ENCODE measurements at places on chromosomes 7 and 10.

DNA sequence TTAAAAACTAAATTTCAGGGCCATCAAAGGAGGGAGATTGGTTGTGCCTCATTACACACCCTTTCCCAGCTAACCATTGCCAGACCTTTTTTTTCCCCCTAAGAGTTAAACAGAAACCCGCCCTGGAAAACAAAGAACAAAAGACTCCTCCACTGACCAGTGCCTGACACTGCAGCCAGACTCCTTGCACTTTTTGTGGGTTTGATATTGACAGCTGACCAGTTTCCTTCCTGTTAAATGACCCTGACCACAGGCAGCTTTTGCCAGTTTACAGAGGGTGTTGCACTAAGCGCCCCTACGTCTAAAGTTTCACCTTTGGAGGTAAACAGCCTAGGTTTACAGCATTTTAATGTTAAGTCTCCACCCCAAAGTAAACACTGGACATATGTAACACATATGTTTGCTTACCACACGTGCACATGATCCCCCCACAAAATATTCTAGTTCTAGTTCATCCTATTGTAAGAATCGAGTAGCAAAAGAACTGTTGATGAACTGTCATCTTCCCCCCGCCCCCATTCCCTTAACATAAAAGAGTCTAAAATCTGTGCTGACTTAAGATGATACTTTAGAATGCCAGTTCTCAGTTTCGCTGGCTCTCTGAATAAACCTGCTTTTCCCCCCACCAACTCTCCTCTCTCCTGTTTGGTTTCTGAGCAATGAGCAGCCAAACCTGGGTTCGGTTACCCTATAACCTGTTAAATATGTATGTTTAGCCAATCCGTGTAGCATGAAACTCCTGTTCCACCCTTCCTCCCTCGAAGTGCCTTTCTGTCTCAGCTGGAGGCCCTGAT, 38.0 kb downstream of the FOXI2 start:
- no peak overlapping the region for H3K4me3 ChIP-seq
- no peaks in the 10 kb centered on the region for H3K4me1 ChIP-seq
- no peak overlapping the region for H3K27ac ChIP-seq
- no peaks in the 10 kb centered on the region for H3K36me3 ChIP-seq

DNA sequence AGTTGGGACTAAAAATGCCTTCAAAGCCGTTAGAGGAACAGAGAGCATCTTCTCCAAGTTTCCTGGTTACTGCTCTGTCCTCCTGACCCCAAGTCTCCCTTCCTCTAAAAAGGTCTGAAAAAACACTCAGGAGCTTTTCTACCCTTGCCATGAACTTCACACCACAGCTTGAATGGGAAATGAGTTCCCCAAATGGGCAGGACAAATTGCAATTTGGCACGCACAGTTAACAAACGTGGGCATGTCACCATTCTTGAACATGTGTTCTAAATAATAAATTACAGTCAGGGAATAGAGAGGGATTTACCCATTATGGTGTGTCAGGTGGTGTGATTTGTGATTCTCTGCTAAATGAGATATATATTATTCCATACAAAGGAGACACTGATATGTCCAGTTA, 91.2 kb upstream of the WNT16 start:
- H3K27me3 ChIP-seq: no peaks in the 10 kb centered on the region
- H3K36me3 ChIP-seq: no peaks in the 10 kb centered on the region
- no peak overlapping the region for H3K27ac ChIP-seq
- H3K4me1 ChIP-seq: no peaks in the 10 kb centered on the region
- no peak overlapping the region for H3K4me3 ChIP-seq

GRCh38 chr10:133393401-133394063, 425 bp upstream of the MTG1 start:
- DNase-seq: no peak
- H3K36me3 ChIP-seq: peaks cover 27% of the 10 kb centered on the region
- no peak overlapping the region for H3K27ac ChIP-seq
- peak overlapping the region; percentile 98 for H3K4me3 ChIP-seq
- no peaks in the 10 kb centered on the region for H3K27me3 ChIP-seq

DNA sequence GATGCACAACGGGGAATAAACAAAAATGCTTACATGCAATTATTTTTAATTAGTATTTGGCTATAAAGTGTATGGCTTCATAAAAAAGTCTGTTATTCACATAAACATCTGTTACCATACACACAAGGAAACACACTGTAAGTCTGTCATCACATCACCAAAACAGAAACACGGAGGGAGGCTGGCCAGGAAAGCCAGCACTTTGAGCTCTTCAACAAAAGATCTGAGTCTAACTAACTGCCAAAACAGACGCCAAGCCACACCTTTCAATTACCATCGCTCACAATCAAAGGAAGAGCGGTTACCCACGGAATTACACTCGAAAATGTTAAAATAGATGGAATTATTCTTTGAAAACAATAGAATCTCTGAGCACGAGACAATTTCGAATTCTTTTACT, 49.2 kb upstream of the MGMT start:
- H3K27me3 ChIP-seq: no peaks in the 10 kb centered on the region
- H3K4me3 ChIP-seq: no peak overlapping the region
- H3K27ac ChIP-seq: no peak overlapping the region
- no peak for DNase-seq

DNA sequence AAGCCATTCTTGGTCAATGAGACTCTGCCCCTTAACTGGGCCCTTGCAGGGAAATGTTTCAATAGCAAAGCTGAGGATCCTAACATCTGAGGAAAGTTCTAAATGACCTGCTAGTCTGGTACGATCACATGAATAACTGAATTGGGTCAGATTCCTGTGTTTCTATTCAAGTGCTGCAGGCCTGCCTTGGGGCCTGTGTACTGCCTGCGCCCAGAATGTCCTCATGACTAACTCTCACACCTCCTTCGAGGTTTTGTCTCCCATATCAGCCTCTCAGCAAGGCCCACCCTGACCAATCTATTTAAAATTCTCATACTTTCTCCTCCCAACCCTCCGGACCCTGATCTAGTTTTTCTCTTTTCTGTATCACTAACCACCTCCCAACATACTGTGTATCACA, 4.4 kb downstream of the JAZF1 start:
- H3K27ac ChIP-seq: no peak overlapping the region
- DNase-seq: no peak
- H3K36me3 ChIP-seq: no peaks in the 10 kb centered on the region
- H3K4me1 ChIP-seq: peaks cover 30% of the 10 kb centered on the region
- H3K4me3 ChIP-seq: no peak overlapping the region

DNA sequence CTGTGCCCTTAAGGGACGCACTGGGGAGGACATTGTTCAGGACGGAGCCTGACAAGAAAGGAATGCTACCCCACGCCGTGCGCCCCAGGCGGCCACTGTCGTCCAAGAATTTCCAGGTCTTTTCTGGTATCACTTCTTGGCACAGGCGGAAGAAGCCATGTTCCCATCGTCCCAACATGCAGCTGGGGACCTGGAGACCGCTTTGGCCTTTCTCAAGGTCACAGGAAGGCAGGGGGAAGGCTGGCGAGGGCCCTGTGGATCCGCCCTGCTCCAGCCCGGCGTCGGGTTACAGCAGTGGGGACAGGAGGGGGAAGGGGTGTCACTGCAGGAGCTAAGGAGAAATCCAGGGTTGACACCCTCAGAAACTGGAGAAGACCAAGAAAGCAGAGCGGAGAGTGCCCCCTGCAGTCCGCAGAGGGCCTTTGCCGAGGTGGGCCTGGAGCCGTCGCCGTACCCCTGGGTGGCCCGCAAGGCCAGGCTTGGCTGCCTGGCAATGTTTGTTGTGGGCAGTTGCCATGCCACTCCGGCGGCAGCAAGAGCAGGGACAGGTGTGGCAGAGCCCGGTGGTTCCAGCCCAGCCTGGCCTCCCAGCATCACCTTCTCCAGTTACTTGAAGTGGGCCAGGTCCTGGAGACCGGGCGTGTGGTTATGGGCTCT, 104.1 kb downstream of the LHPP start:
- peak; percentile 93 for DNase-seq
- H3K4me1 ChIP-seq: peaks cover 6% of the 10 kb centered on the region
- H3K4me3 ChIP-seq: no peak overlapping the region
- H3K36me3 ChIP-seq: no peaks in the 10 kb centered on the region

GRCh38 chr7:142851269-142851668, 3.6 kb upstream of the EPHB6 start:
- no peaks in the 10 kb centered on the region for H3K36me3 ChIP-seq
- no peak overlapping the region for H3K4me3 ChIP-seq
- no peak overlapping the region for H3K27ac ChIP-seq
- DNase-seq: no peak
- no peaks in the 10 kb centered on the region for H3K27me3 ChIP-seq

DNA sequence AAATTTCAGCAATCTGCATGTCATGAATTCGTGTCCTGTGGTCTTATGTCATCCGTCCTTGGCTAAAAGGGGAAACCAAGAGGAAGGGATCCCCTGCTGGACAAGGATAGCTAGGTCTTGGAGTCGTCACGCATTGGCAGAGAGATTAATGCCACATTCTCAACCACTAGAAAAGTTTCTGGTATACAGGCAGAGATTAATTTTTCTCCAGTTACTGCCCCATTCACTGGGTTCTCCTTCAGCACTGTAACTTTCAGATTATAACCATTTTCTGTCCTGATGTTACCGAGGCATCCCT, 1060.6 kb upstream of the AUTS2 start:
- H3K27me3 ChIP-seq: no peaks in the 10 kb centered on the region
- H3K4me3 ChIP-seq: no peak overlapping the region
- H3K4me1 ChIP-seq: no peaks in the 10 kb centered on the region
- H3K36me3 ChIP-seq: no peaks in the 10 kb centered on the region
- DNase-seq: no peak
- H3K27ac ChIP-seq: no peak overlapping the region

GRCh38 chr10:122263971-122264370, 7.1 kb upstream of the BTBD16 start:
- no peaks in the 10 kb centered on the region for H3K27me3 ChIP-seq
- H3K4me1 ChIP-seq: no peaks in the 10 kb centered on the region
- peaks cover 13% of the 10 kb centered on the region for H3K36me3 ChIP-seq
- H3K27ac ChIP-seq: no peak overlapping the region
- peak; percentile 14 for DNase-seq

GRCh38 chr7:47816647-47817046, 131.6 kb downstream of the PKD1L1 start:
- no peak overlapping the region for H3K4me3 ChIP-seq
- no peak for DNase-seq
- no peaks in the 10 kb centered on the region for H3K27me3 ChIP-seq
- H3K36me3 ChIP-seq: no peaks in the 10 kb centered on the region

GRCh38 chr7:128170461-128170860, 70.6 kb upstream of the LEP start:
- peaks cover 88% of the 10 kb centered on the region for H3K27me3 ChIP-seq
- no peaks in the 10 kb centered on the region for H3K36me3 ChIP-seq
- no peaks in the 10 kb centered on the region for H3K4me1 ChIP-seq
- H3K4me3 ChIP-seq: no peak overlapping the region
- no peak overlapping the region for H3K27ac ChIP-seq
- DNase-seq: peak; percentile 16

DNA sequence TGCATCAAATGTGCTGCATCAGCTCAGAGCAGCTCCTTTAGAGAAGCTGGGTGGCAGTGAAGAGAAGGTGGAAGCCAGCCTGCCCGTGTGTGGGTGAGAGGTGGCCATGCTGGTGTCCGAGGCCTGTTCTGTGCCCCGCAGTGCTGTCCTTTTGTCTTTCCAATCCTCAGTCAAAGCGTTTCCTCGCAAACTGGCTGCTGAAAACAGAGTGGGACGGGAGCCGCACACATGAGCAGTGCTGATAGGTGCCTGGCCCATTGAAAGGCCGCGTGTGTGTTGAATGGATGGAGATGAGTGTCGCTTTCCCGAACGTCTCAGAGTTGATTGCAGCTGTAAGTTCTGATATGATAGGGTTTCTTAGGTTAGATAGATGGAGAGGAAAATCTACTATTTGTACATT, 39.3 kb downstream of the WDR37 start:
- H3K4me1 ChIP-seq: no peaks in the 10 kb centered on the region
- no peak for DNase-seq
- no peak overlapping the region for H3K4me3 ChIP-seq
- H3K36me3 ChIP-seq: peaks cover 52% of the 10 kb centered on the region

DNA sequence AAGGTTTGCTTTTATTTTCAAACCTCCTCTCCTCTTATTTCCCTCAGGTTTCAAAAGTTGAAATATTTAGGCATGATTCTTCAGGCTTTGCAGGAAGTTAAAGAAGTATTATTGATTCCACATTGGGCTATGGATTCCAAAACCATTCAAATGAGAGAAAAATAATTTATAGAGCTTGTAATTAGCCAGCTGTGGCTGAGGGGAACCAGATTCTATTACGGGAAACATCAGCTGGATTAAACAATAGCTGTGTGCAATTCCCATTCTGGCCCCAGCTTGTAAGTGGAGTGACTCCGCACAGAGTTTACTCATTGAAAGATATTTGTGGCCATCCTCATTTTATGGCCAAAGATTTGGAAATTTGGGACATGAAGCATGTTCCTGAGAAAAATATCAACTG, 77.0 kb upstream of the PHYHIPL start:
- no peak overlapping the region for H3K27ac ChIP-seq
- H3K27me3 ChIP-seq: no peaks in the 10 kb centered on the region
- no peak overlapping the region for H3K4me3 ChIP-seq

DNA sequence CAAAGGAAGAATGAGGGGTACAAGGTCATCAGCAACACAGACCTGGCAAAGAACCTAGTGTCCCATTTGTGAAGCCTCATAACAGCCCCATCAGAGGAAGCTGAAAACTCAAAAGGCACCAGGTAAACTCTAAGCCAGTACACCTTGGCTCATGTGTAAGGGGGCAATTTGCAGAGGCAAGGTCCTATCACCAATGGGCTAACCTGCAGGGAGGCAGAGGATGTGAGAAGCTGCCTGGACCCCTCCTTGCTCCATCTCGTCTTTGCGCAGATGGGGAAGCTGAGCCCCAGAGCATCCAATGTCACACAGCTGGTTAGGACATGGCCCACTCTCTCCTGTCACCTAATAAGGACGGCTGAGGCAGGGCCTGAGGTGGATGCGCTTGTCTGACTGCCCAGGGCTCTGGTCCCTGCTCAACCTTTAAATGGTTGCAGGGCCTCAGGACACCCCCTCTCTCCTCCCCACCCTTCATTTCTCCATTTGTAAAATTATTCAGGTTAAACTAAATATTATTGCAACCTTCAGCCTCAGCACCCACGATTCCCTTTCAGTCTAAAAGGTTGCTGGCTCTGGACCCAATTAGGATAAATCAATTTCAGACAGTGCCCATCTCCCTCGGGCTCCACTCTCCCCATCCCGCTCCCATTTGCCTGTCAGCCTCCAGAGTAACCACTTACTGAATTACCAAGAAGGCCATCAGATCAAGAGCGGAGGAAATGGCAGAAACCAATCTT, 135.3 kb downstream of the OAT start:
- no peak overlapping the region for H3K27ac ChIP-seq
- no peaks in the 10 kb centered on the region for H3K27me3 ChIP-seq
- no peaks in the 10 kb centered on the region for H3K4me1 ChIP-seq

- no peak overlapping the region for H3K4me3 ChIP-seq
- H3K27ac ChIP-seq: no peak overlapping the region
- H3K27me3 ChIP-seq: no peaks in the 10 kb centered on the region
- peaks cover 7% of the 10 kb centered on the region for H3K4me1 ChIP-seq
Measured at GRCh38 chr7:5578495-5578894, 154.9 kb upstream of the TNRC18 start.

DNA sequence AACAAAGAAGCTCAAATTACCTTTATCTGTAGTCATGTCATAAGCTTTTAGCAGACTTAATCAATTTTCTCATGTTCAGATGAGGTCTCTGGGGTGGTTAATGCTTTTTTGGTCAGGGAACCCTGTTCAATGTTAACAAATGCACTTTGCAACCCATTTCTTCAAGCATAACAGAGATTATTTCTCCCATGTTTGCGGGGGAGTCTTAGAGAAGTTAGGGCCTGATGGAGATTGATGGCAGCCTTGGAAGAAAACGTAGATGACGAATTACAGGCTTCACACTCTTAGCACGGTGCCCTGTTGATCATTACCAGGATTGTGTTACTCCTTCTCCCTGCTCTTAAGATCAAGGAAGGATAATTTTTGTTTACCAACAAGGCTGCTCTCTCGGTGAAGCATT, 76.4 kb downstream of the AGMO start:
- no peak overlapping the region for H3K4me3 ChIP-seq
- H3K27me3 ChIP-seq: no peaks in the 10 kb centered on the region
- no peaks in the 10 kb centered on the region for H3K4me1 ChIP-seq
- DNase-seq: no peak
- no peaks in the 10 kb centered on the region for H3K36me3 ChIP-seq

Measured in endodermal cell (in vitro differentiated cells).